ENCODE measurements at places on chromosomes 5 and 9. TPM values are rescaled to one million over a fixed set of nuclear protein-coding genes. Genes with fewer than 3 reads are reported as not detected.

GRCh38 chr5:14109041-14109747, 33.9 kb upstream of the TRIO start:
- no peak overlapping the region for H3K27ac ChIP-seq
- DNase-seq, result no peak
- H3K4me1 ChIP-seq, result peaks cover 8% of the 10 kb centered on the region
- no peaks in the 10 kb centered on the region for H3K36me3 ChIP-seq
- H3K4me3 ChIP-seq, result no peak overlapping the region

- no peak overlapping the region for H3K4me3 ChIP-seq
- no peak for DNase-seq
- no peak overlapping the region for H3K27ac ChIP-seq
- no peaks in the 10 kb centered on the region for H3K27me3 ChIP-seq
- peaks cover 1% of the 10 kb centered on the region for H3K36me3 ChIP-seq
Measured at GRCh38 chr5:112385566-112385965, 33.5 kb downstream of the EPB41L4A start.

GRCh38 chr9:109316207-109316640, 4.6 kb downstream of the EPB41L4B start:
- peaks cover 35% of the 10 kb centered on the region for H3K27me3 ChIP-seq
- no peak overlapping the region for H3K27ac ChIP-seq
- H3K4me1 ChIP-seq, result peaks cover 32% of the 10 kb centered on the region
- H3K4me3 ChIP-seq, result no peak overlapping the region
- DNase-seq, result no peak

DNA sequence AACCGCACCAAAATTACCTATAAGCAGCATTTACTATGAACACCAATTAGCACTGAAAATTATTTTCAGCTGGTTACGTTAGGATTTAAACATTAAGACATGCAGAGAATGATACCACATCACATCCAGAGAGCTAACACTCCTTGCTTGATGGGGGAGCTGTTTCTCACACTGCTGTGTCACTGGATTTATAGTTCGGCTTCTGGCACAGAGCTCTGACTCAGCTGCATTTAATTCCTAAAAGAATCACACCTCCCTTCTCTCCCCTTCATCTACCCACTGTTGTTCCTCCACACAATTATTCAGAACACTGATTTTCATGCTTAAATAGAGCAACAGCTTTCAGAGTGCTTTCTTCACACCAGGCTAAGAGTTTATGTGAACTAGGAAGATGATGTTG, 82.6 kb upstream of the SV2C start:
- no peaks in the 10 kb centered on the region for H3K36me3 ChIP-seq
- no peak overlapping the region for H3K4me3 ChIP-seq
- H3K27me3 ChIP-seq, result peaks cover 14% of the 10 kb centered on the region
- DNase-seq, result no peak
- no peak overlapping the region for H3K27ac ChIP-seq
- no peaks in the 10 kb centered on the region for H3K4me1 ChIP-seq

GRCh38 chr5:76384189-76384588, 18.9 kb upstream of the IQGAP2 start:
- no peak overlapping the region for H3K27ac ChIP-seq
- no peaks in the 10 kb centered on the region for H3K27me3 ChIP-seq
- no peaks in the 10 kb centered on the region for H3K36me3 ChIP-seq
- H3K4me1 ChIP-seq, result peaks cover 64% of the 10 kb centered on the region
- H3K4me3 ChIP-seq, result no peak overlapping the region

The HTR1A gene
- total RNA-seq, result 0.13 TPM

The STK32A gene
- total RNA-seq, result 3.3 TPM

The NUTM2G gene
- total RNA-seq, result not detected

The TUSC1 gene
- not detected for total RNA-seq
